Germinal center (tissue), 1 donor: ENCODE measurements at places on chromosomes 13 and 19.

DNA sequence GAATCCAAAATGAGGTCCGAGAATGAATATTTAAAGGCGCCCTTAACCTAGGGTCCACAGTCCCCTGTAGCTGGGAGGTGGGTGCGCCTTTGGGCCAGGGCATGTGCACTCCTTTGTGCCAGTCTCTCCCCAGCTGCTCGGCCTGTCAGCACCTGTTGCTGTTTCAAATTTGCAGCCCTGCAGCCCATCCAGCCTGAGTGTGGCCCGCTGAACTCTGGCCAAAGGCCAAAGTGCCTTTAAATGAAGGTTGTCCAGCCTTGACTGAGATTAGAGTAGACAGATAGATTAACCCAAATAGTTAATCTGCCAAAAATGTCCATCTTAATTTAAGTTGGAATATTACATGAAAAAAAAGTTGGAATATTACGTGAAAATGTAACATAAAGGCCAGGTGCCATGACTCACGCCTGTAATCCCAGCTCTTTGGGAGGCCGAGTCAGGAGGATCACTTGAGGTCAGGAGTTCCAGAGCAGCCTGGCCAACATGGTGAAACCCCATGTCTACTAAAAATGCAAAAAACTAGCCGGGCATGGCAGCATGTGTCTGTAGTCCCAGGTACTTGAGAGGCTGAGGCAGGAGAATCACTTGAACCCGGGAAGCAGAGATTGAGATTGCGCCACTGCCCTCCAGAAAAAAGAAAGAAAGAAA is 25.3 kb downstream of the TPT1 start:
- no peak for DNase-seq

DNA sequence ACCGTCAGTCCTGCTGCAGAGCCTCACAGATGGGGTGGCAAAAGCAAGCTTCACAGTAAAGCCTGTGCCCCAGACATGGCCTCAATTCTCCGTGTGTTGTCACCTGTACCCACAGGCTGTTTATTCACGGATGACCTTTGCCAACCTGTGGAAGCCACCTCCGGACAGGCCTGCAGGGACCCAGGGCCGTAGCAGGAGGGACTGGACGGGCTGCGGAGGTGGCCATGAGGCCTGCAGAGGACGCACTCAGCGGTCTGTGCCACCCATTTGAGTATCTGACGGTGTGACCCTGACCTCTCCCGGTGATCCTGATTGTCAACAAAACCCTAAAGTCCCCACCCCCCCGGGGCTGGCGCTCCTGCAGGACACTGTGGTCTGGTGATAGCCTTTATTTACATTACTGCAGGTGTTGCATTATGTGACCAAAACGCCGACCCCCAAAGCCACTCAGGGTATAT is 7.8 kb upstream of the KLF16 start:
- DNase-seq: no peak

DNA sequence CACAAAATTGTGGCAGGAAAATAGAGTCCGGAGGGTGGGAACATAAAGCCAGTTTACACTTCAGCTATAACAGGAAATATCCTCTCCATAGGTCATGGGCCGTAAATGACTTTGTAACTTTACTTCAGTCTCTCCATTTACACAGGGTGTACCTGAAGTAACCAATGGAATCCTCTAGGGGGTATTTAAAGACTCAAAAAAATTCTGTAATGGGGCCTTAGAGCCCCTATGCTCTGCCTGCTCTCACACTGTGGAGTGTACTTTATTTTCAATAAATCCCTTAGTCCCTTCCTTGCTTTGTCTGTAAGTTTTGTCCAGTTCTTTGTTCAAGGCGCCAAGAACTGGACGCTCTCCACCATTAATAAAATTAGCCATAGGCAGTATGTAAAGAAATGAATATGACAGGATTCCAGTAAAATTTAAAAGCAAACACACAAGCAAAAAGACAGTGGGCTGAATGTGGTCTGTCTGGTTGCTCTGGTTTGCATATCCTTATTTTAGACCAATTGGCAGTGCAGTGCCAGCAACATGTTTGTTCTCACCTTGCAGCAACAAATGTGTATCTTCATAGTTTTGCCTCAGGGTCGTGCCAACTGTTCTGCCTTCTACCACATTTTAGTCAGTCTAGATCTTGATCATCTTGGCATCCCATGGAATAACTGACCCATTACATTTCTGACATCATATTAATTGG is 801.5 kb upstream of the SPRY2 start:
- DNase-seq: no peak

- DNase-seq: no peak
Measured at GRCh38 chr19:50943074-50943828, 9.6 kb downstream of the KLK5 start.

GRCh38 chr19:44582581-44583265 is 30.6 kb upstream of the IGSF23 start:
- peak; percentile 33 for DNase-seq

- DNase-seq: no peak
Measured at GRCh38 chr19:19193926-19194325, 1.9 kb downstream of the RFXANK start.

DNA sequence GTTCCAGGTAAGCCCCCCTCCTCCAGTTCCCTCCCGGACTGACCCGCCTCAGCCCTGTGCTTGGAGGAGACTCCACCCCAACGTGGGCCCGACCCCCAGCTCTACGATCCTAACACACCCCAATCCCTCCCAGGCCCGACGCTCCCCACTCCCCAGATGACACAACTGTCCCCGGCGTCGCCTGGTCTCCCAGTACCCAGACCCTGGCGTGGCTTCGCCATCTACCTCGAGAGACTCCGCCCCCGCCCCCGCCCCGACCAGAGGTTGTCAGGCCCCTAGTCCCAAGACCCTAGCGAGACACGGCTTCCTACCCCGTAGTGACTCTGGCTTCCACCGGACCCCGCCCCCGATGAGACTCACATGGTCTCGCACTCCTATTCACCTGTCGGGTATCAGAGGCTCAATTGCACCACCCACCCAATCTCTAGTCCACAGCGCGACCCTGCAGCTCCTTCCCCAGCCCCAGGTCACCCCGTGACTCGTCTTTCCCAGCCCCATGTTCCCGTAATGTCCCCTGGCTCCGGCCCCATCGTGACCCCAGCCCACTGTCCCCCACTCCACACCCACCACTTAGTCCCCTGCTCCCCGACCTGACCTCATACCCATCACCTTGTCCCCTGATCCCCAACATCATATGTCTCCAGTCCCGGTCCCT is 2.9 kb downstream of the CD37 start:
- no peak for DNase-seq

GRCh38 chr13:41615528-41615855 is 158.1 kb downstream of the RGCC start:
- no peak for DNase-seq

GRCh38 chr13:52130641-52131040 is 1.8 kb upstream of the NEK5 start:
- DNase-seq: no peak

- DNase-seq: no peak
Measured at GRCh38 chr13:103525530-103525929, 459.3 kb upstream of the SLC10A2 start.

DNA sequence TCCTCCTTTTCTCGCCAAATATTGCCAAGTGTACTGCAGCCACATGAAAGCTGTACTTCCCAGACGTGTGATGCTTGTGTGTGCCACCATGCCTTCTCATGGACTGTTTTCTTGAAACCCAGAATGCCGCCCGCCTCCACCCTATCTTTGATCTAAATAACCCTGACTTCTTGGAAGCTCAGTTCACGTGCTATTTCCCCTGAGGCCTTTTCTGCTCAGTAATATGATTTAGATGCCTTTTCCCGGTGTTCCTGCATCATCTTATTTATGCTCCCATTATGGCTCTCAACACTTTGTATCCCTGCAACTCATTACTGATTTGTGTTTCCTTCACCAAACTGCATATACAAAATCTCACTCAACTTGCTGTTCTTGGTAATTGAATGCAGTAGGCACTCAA is 116.1 kb downstream of the USP12 start:
- no peak for DNase-seq

DNA sequence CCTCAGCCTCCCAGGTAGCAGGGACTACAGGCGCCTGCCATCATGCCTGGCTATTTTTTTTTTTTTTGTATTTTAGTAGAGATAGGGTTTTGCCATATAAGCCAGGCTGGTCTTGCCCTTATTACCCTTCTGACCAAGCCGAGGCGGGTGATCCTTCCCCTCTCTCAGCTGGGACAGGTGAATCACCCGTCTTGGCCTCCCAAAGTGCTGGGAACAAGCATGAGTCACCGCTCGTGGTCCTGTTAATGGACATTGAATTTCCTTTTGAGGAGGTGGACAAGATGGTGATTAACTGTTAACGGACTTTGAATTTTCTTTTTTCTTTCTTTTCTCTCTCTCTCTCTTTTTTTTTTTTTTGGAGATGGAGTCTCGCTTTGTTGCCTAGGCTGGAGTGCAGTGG is 10.6 kb downstream of the CD70 start:
- DNase-seq: no peak

DNA sequence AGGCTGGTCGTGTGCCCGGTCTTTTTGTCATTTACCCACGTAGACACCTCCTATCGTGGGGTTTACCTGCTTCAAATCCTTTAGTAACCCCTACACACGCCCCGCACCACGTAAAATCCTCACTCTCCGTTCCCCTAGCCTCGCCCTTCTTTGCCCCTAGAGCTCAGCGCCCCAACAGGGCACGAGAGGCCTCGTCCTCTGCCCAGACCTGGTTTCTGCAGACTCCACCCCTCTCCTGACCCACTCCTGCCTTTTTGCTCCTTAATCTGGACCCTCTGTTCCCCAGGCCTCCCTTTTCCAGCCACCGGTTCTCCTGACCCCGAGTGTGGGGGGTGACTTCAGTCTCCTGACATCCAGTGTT is 412 bp downstream of the ZNF528 start:
- DNase-seq: peak; percentile 10

GRCh38 chr19:56858026-56858425 is 17.5 kb upstream of the PEG3 start:
- DNase-seq: no peak

DNA sequence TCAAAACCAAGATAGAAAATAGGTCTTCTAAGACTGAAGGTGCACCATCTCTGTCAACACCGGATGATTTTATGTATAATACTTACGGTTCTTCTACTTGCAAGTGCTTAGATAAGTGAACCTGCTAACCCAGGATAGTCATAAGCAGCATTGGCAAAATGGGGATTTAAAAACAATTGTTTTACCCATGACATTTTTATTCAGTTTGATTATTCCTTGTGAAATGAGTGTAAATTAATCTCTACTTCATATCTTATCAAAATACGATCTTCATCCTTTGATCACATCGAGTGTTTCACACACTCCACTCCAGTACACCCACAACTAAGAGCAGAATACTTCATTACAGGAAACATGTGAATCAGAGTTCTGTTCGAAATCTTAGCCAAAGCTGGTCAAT is 23.0 kb upstream of the MTRF1 start:
- no peak for DNase-seq
